NCI-H146 (cell line): ENCODE measurements at places on chromosomes 16 and 17.

- DNase-seq, result no peak
These were observed 145.3 kb downstream of the FOXL1 start for GRCh38 chr16:86723689-86724088.

GRCh38 chr17:68592682-68593641 lies 8.2 kb downstream of the FAM20A start:
- no peak for DNase-seq

DNA sequence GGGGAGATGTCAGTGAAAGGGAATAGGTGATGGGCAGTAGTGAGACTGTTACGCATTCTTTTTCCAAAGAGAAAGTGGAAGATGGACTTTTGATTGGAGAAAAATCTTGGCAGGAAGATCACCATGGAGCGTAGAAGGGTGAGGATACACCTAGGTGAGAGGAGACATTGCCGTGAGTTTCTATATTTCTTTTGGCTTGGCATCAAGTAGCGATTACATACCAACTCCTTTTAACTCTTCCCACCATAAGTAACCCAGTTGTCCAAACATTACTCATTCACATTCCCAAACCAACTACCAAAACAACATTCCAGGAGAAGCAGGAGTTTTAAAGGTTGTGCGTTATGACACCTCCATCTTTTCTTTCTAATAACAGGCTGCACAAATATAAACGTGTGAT lies 10.7 kb upstream of the KRT28 start:
- DNase-seq, result no peak

- no peak for DNase-seq
These were observed 42.1 kb downstream of the RANBP10 start for GRCh38 chr16:67764158-67764667.

DNA sequence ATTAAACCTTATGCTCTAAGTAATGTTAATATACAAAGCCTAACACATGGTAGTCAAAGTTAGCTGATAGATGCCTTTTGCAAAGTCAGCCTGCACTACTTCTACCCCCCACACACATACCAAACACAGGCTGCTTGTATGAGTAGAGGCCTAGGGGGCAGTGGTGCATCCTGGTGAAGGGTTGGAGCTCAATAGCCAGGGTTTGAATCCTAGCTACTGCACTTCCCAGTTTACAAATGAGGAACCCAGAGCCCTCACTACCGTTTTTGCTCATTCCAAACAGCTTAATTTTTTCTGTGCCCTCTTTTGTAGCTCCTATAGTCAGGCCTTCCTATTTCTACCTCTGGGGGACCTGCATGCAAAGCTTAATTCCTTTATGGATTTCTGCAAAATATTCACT lies 18.9 kb upstream of the HYDIN start:
- no peak for DNase-seq

GRCh38 chr16:24522751-24523150 lies 16.6 kb upstream of the RBBP6 start:
- no peak for DNase-seq

- DNase-seq, result no peak
These were observed 38.9 kb upstream of the HELZ start for GRCh38 chr17:67283731-67284516.

DNA sequence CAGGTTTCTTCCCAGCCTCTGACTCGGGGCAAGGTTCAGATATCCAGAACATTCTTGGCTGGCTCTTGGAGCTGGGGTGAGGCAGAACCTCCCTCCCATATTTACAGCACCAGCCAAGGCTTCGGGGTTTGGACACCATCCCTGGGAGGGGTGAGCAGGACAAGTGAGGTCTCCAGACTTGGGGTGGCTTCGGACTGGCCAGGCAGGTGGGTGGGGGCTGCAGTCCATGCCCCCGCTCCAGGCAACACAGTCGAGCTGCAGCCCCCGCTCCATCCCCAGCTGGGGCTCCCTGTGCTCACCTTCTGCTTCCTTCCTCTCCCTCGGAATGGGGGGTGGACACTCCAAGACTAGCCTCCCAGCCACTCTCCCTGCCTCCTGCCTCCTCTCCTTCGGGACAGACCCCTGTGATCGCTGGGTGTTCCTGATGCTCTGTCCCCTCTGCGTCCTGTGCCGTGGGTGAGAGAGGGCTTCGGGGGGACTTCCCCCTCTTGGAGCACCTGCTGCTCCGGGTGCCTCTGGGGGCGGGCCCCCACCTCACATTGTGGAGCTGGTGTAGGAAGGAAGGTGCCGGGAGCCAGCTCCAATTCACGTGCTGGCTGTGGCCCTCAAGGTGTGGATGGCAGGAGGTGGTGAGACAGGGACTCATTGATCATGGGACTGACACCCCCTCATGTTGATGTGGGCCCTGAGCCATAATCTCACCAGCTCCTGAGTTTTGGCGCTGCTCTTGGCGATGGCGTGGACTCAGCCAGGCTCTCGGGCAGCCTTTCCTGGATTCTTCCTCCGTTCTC lies 189.2 kb downstream of the SEC14L1 start:
- DNase-seq, result no peak

DNA sequence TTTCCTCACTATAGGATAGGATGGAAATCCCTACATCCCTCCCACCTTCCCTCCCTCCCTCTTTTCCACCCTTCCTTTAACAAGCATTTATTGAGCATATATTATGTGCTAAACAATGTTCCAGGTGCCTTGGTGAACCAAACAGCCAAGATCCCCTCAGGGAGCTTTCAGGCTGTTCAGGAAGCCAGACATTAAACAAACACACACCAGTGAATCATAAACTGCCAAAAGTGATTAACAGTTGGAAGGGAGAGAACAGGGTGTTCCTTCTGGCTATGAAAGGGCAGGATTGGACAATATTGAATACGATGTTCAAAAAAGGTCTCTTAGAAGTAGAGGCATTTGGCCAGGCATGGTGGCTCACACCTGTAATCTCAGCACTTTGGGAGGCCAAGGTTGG lies 22.8 kb upstream of the CNEP1R1 start:
- no peak for DNase-seq

- DNase-seq, result no peak
These were observed 1.0 kb upstream of the CDH16 start for GRCh38 chr16:66919569-66920298.

- no peak for DNase-seq
These were observed 34.8 kb upstream of the CPHXL start for GRCh38 chr16:75761108-75761507.

DNA sequence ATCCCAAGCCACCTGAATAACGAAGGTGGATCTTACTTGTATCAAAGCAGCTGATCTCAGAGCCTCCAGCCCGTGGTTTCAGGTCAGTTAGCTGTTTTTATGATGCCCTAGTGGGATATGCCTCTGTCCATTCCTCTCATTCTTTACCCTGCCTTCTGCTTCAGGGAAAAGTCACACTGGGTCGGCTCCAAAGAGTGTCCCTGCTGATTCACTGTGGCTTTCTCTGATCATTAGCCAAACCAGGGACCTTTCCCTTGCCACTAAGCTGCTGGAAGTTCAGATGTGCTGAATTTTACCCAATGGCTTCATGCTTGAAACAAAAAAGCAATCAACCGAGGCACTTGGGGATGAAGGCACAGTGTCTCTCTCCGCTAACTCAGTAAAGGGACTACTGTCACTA lies 170.2 kb upstream of the SALL1 start:
- DNase-seq, result no peak
